ENCODE measurements at places on chromosomes 13 and 19.

- H3K4me3 ChIP-seq = no peak overlapping the region
- no peaks in the 10 kb centered on the region for H3K36me3 ChIP-seq
- no peaks in the 10 kb centered on the region for H3K27me3 ChIP-seq
- no peak for DNase-seq
- no peaks in the 10 kb centered on the region for H3K4me1 ChIP-seq
Measured at GRCh38 chr19:30053558-30053957, 111.5 kb downstream of the URI1 start.

GRCh38 chr13:43295825-43296564 is 272.6 kb downstream of the DNAJC15 start:
- no peak overlapping the region for H3K27ac ChIP-seq
- H3K4me3 ChIP-seq = no peak overlapping the region
- DNase-seq = no peak
- peaks cover 30% of the 10 kb centered on the region for H3K4me1 ChIP-seq
- H3K27me3 ChIP-seq = no peaks in the 10 kb centered on the region

DNA sequence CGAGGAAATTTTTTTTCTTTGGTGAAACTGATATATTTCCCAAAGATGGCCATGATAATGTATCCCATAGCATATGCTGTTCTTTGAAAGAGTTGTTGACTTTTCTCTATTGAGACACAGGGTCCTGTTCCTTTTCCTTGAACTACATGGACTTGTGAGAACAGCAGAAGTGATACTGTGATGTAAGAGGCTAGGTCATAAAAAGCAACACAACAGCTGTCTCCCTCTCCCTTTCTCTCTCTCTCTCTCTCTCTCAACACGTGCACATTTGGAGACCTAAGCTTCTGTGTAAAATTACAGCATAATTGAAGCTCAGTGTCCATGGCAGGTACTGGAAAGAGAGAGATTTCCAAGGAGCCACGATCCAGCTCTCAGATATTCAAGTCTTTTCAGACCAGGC is 1712.4 kb downstream of the EFNB2 start:
- H3K4me3 ChIP-seq = no peak overlapping the region
- H3K36me3 ChIP-seq = no peaks in the 10 kb centered on the region
- no peak overlapping the region for H3K27ac ChIP-seq
- peaks cover 13% of the 10 kb centered on the region for H3K4me1 ChIP-seq
- DNase-seq = peak; percentile 55

GRCh38 chr13:32527151-32527550 is 11.4 kb downstream of the N4BP2L2 start:
- H3K27me3 ChIP-seq = no peaks in the 10 kb centered on the region
- DNase-seq = no peak
- H3K4me3 ChIP-seq = no peak overlapping the region
- H3K27ac ChIP-seq = no peak overlapping the region
- H3K4me1 ChIP-seq = peaks cover 3% of the 10 kb centered on the region
- H3K36me3 ChIP-seq = peaks cover 59% of the 10 kb centered on the region

- no peaks in the 10 kb centered on the region for H3K36me3 ChIP-seq
- no peaks in the 10 kb centered on the region for H3K4me1 ChIP-seq
- peak overlapping the region; percentile 78 for H3K4me3 ChIP-seq
- DNase-seq = peak; percentile 81
- H3K27me3 ChIP-seq = no peaks in the 10 kb centered on the region
Measured at GRCh38 chr19:1864480-1865171, 1.2 kb upstream of the KLF16 start.

DNA sequence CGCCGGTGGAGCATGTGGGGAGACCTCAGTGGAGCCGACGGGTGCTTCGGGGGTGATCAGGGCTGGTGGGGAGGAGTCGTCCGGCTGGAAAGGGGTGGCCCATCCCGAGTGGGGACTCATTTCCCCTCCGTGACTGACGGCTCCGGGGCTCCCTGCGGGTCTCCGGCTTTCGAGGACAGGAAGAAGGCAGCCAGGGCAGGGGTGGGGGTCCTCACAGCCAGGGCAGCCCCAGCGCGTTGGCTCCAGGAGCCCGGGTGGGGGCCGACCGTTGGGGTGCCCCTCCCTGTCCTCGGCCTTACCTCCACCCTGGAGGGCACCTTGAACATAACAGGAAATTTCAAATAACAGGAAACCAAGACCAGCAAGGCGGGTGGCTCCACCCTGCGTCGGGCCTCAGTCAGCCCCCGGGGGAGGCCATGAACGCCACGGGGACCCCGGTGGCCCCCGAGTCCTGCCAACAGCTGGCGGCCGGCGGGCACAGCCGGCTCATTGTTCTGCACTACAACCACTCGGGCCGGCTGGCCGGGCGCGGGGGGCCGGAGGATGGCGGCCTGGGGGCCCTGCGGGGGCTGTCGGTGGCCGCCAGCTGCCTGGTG is at the start of gene S1PR4:
S1PR4 (plus strand) TSS at position 393 of the 596 bp plus-strand sequence; CDS start at position 417, 24 bp downstream.
- H3K36me3 ChIP-seq = no peaks in the 10 kb centered on the region
- H3K4me3 ChIP-seq = no peak within 1 kb of the TSS
- no peaks in the 10 kb centered on the region for H3K4me1 ChIP-seq
- DNase-seq = no peak
- H3K27ac ChIP-seq = no peak within 1 kb of the TSS
- H3K27me3 ChIP-seq = no peaks in the 10 kb centered on the region

All from SJCRH30 (cell line).